ENCODE measurements at places on chromosomes 3 and 15.
A peak's percentile ranks its signal among the peaks of the same experiment; 100 is the strongest.

GRCh38 chr15:67863442-67863987, 23.7 kb upstream of the RNU6-1 start:
- DNase-seq = peak; percentile 65

- no peak for DNase-seq
Observed at GRCh38 chr3:62950210-62950609, 75.0 kb upstream of the CADPS start.

DNA sequence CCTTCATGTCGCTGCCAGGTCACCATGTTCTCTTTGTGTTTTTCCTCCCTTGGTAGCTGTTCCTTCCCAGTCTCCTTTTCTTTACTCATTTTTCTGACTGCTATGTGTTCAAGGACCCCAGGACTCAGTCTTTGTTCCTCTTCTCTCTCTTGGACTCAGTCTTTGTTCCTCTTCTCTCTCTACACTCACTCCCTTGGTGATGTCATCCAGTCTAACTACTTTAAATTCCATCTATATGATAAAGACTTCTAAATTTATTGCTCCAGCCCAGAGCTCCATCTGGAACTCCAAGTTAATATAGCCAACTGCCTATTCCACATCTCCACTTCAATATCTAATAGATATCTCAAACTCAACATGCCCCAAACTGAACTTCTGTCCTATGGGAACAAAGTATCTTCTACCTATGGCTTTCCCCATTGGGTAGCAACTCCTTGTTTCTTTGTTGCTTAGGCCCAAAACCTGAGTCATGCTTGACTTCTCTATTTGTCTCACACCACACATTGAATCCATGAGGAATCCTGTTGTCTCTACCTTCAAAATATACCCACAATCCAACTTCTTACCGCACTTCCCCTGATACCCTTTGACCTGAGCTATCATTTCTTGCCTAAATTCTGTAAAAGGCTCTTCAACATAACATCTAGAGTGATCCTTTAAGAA, 4.9 kb upstream of the DYNC1LI1 start:
- no peak for DNase-seq

- no peak for DNase-seq
Observed at GRCh38 chr3:177731644-177732268, 534.5 kb upstream of the TBL1XR1 start.

DNA sequence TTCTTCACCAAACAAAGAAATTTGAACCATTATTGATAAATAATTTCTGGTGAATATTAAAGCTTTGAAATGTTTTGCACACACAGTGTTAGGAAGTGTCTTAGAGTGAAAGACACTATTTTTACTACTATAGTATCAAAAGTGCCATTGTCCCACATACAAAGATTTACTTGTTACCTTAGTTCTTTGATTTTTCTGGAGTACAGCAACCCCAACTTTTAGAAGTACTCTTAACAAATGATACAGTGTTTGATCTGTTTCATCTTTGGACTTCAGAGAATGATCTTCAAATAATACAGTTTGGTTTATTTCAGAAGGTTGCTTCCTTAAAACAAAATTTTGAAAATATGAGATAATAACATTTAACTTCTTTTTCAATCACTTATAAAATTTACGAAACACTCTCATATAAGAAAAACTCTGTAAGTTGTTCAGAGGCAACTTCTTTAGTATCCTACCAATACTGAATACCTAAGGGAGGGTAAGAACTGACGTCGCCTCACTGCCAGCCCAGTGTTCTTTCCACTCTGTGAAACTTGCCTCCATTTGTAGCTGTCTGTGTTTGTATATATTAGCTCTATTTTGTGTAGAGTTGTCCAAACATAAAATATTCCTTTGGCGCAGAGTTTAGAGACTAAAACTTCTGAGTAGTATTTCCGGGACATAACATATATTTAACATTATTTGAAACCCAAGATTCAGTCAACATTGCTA, 464.2 kb downstream of the LPP start:
- no peak for DNase-seq

DNA sequence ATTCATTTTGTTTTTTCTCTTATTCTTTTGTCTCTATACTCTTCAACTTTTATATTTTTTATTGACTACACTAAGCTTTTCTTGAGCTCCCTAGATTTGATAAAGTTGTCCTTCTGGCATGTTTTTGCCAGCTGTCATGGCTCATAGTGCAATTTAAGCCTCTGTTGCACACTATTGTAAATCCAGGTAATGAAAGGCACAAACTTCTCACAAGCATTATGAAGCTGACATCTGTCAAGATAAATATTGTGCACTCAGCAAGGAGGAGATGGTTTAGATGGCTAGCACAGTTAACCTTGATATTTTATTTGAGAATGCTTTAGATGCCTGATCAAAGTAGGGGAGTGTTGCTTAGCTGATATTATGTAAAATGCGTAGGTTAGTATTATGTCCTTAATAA, 1280.9 kb downstream of the NSUN3 start:
- DNase-seq = no peak

GRCh38 chr3:8952130-8952529, 11.1 kb downstream of the RAD18 start:
- DNase-seq = no peak

GRCh38 chr3:87696124-87697013, 362.4 kb downstream of the CGGBP1 start:
- DNase-seq = no peak

GRCh38 chr15:87599616-87600015, 656.9 kb downstream of the NTRK3 start:
- no peak for DNase-seq

DNA sequence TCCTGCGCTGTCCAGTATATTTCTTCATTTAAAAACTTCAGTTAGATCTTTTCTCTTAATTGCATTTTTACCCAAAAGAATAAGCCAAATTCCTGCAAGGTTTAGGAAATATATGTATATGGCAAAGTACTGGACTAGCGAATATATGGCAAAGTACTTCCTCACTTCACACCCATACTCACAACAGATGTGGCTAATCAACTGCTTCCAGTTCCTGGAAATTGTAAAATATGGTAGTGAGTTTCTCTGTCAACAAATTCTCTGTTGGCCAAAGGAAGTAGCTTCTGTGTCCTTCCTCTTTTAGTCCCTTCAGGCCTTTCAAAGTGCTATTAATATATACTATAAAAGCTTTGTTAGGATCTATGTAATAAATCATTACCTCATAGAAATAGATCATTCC, 22.0 kb downstream of the GPR15 start:
- DNase-seq = no peak

DNA sequence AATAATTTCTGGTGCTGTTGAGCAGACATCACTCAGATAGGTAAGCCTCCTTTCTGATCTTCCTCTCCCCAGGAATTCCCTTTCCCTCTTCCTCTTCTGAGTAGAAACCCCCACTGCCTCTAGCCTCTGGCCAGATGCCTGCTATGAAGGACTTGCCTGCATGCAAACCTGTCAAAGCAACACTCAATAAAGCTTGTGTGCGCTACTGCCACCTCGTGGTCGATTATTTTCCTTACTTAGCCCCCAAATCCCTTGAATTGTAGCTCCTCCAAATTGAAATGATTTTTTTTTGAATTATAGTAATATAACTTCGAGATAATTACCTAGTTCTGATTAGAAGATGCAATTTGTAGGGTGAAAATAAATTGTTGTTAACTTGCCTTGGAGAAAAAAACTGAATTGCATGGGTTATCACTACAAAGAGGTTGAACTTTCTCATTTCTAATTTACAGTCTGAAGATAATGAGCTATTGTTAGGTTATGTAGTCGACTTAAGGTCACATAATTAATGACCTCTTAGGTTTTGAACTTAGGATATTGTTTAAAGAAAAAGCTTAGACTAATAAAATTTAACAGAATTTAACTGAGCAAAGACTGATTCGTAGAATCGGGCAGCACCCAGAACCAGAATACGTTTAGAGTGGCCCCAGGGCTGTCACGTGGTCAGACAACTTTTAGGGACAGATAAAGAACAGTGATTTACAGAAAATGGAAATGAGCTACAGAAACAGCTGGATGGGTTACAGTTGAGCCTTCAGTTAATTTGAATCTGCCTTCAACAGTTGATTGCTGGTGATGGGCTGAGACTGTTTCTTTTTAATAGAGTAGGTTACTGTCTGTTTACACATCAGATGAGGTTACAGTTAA, 269.3 kb downstream of the ARPP21 start:
- peak; percentile 15 for DNase-seq

GRCh38 chr15:37898362-37898761, 36.1 kb upstream of the TMCO5A start:
- DNase-seq = no peak

DNA sequence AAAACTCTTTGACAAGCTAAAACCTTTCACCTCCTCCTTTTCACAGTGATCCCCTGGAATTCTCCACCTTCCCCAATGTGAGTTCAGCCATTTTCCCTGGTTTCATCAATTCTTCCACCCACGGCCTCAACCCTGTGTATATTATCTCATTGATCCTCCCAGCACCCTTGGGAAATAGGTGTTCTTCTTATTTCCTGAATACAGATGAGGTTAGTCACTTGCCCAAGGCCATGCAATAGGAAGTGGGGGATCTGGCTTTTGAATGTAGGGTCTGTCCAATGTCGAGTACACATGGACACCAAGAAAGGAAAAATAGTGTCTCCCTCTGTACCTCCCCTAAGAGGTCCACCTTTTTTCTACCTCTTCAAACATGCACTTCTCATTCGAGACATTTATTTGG, 262.8 kb upstream of the ST8SIA2 start:
- no peak for DNase-seq

DNA sequence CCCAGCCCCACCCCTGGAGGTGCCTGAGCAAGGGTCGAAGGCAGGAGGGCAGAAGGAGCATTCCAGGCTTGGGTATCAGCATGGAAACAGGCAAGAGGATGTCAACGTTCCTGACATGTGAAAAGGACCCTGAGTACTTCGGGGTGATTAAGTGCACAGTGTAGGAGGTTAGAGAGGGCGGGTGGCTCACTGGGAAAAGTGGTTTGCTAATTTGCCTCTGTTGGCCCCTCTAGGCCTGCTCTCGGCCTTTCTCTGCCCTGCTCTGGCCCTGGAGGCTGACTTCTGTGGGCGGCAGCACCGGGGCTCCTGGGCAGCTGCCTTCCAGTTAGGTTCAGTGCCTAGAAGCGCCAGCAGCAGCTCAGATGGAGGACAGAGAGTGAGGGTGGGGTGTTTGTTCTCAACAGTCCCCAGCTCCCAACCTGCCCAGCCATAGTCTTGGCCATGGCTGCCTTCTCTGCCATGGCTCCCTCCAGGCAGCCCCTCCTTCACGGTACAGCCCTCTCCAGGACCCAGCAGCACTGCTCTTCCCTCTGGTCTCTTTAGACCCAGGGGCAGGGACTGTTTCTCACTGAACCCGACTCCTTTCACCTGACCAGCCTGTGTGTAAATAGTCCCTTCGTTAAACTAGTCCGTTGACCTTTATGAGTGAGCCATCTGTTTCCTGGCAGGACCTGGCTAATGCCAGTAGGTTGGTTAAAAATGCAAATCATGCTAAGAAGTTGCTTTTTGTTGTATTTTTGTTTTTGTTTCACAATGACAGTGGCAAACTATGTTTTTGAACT, 107.1 kb upstream of the TPM1 start:
- DNase-seq = no peak

DNA sequence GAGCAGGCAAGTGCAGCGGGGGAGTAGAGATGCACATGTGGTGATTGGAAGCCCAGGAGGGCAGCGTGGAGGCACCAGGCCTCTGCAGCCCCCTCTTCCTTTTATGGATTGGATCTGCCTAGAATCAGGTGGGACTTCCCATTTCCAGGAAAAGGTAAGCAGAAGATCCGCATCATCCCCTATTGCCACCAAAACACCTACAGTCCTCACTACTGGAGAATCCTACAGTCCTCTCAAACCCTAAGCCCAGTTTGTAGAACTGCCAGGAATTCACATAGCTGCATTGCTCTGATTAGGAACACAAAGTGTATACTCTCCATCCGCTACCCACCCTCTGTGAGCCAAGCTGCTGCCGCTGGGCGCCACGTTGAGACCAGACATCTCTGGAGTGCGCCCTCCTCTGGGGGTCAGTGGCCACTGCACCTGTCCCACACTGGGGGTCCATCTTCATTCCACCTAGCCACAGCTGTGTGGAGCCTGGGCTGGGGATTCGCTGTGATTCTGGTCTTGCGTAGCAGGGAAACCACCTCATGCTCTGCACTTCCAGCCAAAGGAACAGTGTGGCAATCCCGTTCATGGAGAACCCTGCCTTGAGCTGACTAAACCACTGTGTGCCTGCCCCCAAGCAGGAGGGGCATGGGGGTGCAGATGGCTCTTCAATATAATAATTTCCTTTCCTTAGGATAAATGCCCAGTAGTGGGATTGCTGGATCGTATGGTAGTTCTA, 88.9 kb upstream of the PTX3 start:
- no peak for DNase-seq

GRCh38 chr3:181912384-181912783, 200.7 kb downstream of the SOX2 start:
- DNase-seq = no peak

DNA sequence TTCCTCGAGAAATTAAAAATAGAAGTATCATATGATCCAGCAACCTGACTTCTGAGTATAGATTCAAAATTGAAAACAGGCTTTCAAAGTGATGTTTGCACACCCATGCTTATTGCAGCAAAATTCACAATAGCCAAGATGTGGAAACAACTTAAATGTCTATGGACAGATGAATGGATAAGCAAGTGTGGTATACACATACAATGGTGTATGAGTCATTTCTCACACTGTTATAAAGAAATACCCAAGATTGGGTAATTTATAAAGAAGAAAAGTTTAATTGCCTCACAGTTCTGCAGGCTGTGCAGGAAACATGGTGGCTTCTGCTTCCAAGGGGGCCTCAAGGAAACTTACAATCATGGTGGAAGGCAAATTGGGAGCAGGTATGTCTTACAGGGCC, 100.8 kb downstream of the KLF13 start:
- no peak for DNase-seq

GRCh38 chr3:183819831-183820230, 5.5 kb downstream of the MAP6D1 start:
- DNase-seq = no peak

DNA sequence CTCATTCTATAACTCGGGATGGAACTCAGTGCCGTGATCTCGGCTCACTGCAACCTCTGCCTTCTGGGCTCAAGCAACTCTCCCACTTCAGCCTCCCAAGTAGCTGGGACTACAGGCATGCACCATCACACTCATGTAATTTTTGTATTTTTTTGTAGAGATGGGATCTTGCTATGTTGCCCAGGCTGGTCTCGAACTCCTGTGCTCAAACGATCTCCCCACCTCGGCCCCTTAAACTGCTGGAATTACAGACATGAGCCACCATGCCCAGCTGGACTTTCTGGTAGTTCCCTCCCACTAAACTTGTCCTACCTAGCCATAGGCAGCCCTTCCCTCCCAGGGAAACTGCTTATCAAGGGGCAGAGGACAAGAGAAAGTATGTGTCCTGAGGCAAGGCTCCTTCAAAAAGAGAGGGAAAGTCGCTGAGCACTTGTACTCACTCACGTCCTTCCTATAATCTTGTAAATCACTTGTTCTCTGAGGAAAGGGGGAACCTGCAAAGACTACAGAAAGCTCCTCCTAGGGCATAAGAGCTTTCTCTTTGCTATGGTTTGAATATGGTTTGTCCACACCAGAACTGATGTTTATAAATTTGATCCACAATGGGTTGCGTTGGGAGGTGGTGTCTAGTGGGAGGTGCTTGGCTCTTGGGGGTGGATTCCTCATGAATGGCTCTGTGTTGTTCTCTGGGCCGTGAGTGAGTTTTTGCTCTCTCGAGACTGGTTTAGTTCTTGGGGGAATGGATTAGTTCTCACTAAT, 13.6 kb upstream of the TBL1XR1 start:
- no peak for DNase-seq

GRCh38 chr3:43024181-43024885, 45.2 kb downstream of the GASK1A start:
- peak; percentile 68 for DNase-seq

GRCh38 chr3:46478341-46478740, 13.6 kb upstream of the LTF start:
- no peak for DNase-seq

GRCh38 chr3:133717424-133717823, 28.8 kb upstream of the TF start:
- DNase-seq = no peak
